Activated CD4-positive, alpha-beta T cell treated with anti-CD3 and anti-CD28 coated beads for 4 hours (primary cell): ENCODE measurements at places on chromosomes 3 and 15.

DNA sequence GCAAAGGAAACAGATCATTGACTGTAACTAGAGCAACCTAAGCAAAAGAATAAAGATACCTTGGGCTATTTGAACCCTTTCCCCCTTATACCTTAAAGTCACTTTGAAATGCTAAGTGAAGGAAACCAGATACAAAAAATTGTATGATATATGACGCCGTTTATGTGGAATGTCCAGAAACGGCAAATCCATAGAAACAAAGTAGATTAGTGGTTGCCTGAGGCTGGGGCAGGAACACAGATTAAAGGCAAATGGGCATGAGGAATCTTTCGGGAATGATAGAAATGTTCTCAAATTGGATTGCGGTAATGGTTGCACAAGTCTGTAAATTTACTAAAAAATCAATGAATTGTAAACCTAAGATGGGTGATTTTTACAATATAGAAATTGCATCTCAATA lies 160.1 kb upstream of the CCDC54 start:
- no peak for DNase-seq

GRCh38 chr15:96359616-96360521 lies 29.4 kb downstream of the NR2F2 start:
- DNase-seq: no peak

GRCh38 chr3:186784820-186785494 lies 1.6 kb downstream of the EIF4A2 start:
- DNase-seq: no peak

DNA sequence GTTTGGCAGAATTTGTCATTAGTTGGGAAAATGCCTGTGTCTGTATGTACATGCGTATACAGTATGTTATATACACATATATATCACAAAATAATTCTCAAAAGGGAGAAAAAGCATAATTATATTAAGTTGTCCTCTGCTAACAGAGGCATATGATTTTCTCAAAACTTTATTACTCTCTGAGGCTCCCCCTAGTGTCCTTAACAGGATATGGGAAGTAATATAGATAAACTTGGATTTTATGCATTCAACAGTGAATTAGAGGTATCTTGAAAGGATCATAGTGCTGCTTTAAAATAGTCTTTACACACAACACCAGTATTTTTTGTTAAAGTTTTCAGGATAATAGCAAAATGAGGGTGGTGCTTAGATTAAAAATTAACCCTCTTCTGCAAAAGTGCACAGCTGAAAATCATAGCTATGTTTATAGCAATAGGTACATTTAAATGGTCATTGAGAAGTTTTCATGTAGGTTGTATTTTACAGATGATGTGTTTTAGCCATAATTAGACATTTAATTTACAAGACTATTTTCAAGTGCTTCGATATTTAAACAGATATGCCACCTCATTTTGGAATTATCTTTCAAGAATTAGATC lies 454.0 kb upstream of the ROBO2 start:
- DNase-seq: no peak

GRCh38 chr15:74179983-74180880 lies 6.7 kb downstream of the ISLR start:
- DNase-seq: no peak

- DNase-seq: no peak
Observed at GRCh38 chr3:49716691-49717210, 2.7 kb downstream of the AMIGO3 start.

- no peak for DNase-seq
Observed at GRCh38 chr15:69783211-69783610, 314.5 kb downstream of the TLE3 start.

GRCh38 chr15:69015591-69015990 lies 1.1 kb downstream of the NOX5 start:
- no peak for DNase-seq

DNA sequence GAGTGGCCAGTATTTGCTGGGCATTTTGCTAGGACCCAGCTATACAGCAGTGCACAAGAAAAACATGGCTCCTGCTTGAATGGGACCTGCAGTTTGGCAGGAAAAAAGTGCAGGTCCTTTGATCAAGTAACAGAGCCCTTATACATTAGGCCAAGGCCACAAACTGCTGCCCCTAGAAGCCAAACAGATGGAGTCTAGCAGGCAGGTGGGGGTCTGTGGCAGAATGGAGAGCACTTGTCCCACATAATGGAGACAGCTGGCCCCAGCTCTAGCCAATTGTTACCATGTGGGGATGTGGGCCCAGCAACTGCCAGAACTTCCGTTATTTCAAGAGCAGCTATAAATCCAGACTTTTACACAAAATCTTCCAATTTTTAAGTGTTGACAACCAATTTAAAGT lies 79.3 kb downstream of the SHQ1 start:
- no peak for DNase-seq

DNA sequence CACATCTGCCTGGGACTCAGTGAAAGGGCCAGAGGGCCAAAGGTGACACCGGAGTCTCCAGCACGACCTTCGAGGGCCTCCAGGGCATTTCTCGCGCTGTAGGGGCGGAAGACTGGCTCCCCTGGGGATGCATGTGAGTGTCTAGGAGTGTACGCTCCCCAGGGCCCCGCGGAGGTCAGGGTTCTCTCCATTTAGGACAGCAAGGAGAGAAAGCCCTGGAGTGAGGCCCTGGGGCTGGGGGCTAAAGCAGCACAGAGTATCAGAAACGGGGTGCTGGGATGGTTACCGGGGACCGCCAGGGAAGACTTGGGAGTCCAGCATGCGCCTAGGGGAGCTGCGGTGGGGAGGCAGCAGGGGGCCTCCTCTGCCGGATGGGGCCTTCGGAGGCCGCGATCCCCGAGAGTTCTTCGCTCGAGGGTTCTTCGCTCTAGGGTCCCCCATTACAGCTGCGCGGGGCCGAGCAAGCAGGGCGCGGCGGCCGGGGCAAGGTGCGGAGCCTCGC lies 595 bp upstream of the APBA2 start:
- no peak for DNase-seq

- no peak for DNase-seq
Observed at GRCh38 chr15:88882785-88883184, 12.6 kb downstream of the HAPLN3 start.

DNA sequence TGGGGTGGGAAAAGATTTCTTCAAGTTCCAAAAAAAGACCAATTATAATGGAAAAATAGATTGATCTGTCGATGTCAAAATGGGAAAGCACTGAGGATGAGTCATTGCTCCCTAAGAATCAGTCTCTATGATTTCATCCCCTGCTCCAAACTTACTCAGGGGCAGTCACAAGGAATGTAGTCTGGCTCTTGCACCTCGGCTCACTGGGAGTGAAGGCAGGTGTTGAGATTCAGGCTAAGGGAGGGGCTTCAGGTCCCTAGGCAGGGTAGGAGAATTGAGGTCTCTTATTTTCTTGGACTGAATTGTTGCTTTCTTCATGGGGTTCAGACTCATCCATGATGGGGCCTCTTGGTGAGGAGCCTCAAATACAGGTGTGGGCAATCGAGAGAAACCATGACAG lies 14.2 kb downstream of the ESYT3 start:
- DNase-seq: no peak

DNA sequence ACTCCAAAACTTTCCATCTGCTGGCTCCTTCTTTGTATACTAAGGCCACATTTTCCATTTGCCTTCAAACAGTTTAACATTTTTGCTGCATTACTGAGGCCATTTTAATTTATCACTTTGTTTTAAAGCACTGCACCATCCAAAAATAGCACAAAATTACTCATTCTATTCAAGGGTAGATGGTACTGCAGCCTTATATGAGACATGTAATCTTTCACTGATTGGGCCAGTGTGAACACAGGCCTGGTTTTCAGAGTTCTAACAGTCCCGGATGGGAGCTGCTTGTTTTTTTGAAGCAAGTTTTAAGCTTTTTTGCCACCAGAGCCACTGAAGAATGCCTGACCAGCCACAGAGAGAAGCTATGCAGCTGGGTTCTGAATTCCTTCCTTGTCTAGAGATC lies 172.3 kb upstream of the TSC22D2 start:
- DNase-seq: no peak

DNA sequence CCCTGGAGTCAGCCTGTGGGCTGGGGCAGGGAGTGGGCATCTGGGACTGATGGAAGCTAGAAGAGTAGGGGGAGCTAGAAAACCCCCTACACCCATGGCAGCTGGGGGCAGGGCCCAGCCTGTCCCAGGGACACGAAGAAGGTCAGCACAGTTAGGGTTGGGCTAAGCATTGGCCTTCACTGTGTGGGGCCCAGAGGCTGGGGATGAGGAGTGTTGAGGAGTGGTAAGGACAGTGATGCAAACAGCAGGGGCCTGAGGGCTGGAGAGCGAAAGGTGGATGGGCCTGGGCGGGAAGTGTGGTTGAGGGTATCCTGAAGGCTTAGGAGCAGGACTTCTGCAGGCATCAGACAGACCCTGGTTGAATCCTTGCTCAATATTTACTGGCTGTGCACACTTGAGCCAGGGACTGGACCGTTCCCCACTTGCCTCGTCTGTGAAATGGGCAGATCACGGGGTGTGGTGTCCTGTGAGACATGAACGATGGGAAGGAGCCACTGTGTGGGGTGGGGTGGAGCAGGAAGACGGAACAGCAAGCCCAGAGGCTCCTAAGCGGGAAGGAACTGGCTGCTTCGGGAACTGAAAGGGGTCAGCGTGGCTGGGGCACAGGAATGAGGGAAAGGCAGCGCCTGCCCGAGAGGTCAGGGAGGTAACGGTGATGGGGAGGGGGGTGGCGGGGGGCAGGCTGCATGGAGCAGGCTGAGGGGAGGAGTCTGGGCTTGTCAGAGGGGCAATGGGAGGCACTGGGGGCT lies 7.3 kb downstream of the PRKCD start:
- DNase-seq: no peak

GRCh38 chr3:4864503-4864902 lies 114.7 kb upstream of the BHLHE40 start:
- no peak for DNase-seq

DNA sequence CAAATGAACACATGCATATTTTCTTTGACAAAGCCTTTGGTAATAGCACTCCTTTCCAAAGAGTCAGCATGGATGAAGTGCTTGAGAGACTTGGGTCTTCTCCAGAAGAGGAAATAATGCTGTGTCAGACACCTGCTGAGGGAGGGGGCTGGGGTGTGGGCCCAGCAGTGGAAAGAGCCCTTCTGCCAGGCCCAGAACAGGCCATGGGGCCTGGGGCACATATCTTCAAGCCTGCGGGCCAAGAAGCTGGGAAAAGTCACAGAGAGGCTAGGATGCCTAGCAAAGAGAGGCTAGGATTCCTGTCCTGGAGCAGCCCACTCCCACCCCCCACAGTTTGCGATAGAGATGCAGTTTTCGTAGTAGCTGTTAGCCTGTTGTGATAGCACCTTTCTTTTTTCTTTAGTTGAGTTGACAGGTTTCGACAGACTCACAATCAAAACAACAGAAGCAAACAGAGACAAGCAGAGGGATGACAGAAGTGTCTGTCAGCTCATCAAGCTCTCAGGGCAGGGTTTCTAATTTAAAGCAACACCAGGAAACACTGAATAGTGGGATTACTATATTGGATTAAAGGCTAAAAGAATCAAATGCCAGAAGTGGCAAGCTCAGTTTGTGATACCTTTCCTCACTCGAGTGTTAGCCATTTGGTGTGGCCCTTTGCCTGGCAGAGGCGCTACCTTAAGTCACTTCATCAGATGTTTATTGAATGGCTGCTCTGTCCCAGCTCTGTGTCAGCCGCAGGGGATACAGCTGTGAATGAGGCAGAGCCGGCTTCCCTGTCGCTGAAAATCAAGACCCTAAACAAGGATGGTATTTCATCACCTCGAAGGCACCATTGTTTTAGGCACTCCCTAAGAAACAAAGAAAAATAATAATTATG lies 19.0 kb downstream of the CMTM7 start:
- DNase-seq: no peak

GRCh38 chr3:172177046-172177445 lies 137.7 kb downstream of the FNDC3B start:
- no peak for DNase-seq

DNA sequence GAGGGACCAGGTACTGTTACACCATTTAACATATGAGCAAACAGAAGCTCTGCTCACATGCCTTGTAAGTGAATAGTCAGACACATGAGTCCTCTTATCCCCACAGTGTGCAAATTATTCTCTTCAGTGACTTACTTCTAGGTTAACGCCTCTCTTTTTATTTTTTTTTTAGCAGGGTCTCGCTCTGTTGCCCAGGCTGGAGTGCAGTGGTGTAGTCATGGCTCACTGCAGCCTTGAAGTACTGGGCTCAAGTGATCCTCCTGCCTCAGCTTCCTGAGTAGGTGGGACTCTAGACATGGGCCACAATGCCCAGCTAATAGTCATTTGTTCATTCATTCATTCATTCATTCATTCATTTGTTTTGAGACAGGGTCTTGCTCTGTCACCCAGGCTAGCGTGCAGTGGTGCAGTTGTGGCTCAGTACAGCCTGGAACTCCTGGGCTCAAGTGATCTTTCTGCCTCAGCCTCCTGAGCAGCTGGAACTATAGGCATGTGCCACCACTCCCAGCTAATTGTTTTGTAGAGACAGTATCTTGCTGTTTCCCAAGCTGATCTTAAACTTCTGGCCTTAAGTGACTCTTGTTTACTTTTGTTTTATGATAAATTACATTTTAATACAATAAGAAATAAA lies 94.7 kb downstream of the LRRC28 start:
- no peak for DNase-seq

GRCh38 chr3:131324923-131325322 lies 56.7 kb upstream of the NUDT16 start:
- DNase-seq: no peak

- DNase-seq: peak; percentile 43
Observed at GRCh38 chr15:56491110-56491722, 26.3 kb upstream of the MNS1 start.

DNA sequence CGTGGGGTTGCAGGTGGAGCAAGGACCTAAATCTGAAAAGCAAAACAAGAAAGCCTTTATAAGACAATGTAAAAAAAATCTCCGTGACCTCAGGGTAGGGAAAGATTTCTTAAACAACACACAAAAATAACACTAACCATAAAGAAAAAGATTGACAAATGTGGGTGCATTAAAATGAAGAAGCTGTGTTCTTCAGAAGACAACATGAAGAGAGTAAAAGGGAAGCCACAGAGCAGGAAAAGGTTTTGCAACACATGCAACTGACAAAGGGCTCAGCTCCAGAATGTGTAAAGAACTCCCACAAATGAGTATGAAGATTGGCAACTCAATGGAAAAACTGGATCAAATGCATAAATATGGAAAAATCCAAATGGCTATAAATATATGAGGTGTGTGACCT lies 74.2 kb downstream of the MAGEF1 start:
- no peak for DNase-seq

DNA sequence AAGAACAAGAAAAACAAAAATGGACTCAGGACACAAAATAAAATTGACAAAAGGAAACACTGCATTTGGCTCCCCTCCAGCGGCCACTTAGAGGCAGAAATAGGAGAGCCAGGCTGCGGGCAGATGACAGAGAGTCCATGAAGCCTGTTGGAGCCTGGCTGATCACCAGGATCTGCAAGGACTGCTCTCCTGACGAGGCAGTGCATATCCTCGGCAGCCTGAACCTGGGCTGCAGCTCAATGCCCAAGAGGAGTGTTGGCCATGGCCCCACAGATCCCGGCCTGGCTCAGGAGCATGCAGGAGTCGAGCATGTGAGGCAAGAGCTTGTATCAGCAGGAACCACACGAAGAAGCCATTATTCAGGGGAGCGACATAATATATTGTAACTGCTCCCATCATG lies 199.8 kb downstream of the STT3B start:
- DNase-seq: no peak
